Skin of body (tissue), 3 donors: ENCODE measurements at places on chromosomes 7 and 10. TPM values are rescaled to one million over a fixed set of nuclear protein-coding genes. Genes with fewer than 3 reads are reported as not detected.

- no peak for DNase-seq
Measured at GRCh38 chr7:97868788-97869187, 3.4 kb downstream of the ASNS start.

DNA sequence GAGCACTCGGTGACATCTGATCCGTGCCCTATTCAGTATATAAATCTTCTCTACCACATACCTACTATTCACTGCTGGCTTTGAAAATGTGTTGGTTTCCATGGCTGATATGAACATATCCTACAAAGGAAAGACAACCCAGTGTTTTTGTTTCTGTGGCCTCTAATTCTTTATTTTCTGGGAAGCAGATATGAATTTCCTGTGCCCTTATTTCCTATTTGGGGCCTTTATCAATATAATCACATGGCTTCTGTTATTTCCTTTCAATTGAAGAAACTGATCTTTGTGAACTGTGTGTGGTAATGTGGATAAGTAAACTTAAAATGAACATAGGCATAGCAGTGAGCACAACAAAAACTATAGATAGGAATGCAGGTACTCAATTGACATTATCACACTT is 10.6 kb downstream of the CCNJ start:
- no peak for DNase-seq

Gene NPC1L1
- total RNA-seq: 0.30 TPM

DNA sequence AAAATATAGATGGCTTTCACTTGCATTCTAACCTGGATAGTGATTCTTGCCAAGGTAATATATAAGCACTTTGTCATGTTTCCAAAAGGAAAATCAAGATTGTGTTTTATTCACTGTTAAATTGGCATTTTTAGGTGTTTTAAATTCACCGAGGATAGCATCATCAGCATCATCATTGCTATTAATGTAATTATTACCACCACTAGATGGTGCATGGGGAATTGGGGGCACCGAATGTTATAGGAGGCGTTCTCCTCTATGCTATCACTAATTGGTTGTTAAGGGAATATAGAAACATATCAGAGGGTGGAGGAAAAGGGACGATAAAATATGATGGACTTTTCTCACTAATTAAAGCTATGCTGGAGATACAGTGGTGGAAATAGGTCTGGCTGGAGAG is 95.5 kb downstream of the CELF2 start:
- no peak for DNase-seq

DNA sequence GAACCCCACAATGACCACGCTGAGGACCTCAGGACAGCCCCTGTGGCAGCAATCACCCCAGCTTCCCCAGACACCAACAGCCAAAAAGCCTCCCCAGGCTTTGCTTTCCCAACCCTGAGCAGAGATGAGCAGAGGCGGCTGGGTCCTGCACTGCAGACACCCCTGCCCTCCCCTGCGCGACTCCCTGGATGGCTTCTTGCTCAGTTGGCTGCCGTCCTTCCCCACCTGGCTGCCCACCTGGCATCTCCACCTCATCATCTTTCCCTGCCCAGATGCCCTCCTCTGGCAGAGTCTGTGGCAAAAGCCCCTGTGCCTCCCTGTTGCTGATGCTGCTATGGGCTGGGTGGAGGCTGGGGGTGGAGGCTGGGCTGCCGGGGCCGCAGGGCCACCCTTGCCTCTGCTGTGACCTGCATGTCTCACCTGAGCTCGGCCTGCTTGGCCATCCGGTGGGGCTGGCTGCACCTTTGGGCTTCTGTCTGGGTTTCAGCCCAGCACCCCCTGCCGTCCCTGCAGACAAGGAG is 567.7 kb downstream of the TCERG1L start:
- no peak for DNase-seq

DNA sequence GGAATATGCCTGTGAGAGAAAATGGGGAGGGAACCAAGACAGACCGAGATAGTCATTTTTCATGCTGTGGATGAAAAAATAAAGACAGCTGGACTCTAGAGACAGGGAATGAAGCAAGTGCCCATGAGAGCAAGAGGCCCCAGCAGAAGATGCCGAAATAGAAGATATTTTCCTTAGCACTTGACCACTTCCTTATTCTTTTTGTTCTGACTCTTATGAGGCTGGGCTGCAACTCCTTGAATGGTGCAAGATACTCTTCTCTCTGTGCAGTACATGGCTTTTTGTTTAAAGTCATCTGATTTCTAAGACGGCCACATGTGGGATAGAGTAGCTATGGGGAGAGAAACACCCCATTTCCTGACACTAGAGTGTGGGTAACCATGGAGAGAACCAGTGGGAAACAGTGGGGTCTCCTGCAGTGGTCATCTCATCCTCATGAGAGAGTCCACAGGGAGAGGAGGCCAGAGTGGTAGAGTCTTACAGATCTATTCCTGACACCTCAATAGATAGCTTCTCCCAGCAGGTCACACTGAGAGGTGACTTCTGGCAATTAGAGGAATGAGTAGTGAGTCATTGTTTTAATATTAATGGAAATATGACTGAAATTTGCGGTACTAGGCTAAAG is 18.0 kb upstream of the VCL start:
- no peak for DNase-seq

DNA sequence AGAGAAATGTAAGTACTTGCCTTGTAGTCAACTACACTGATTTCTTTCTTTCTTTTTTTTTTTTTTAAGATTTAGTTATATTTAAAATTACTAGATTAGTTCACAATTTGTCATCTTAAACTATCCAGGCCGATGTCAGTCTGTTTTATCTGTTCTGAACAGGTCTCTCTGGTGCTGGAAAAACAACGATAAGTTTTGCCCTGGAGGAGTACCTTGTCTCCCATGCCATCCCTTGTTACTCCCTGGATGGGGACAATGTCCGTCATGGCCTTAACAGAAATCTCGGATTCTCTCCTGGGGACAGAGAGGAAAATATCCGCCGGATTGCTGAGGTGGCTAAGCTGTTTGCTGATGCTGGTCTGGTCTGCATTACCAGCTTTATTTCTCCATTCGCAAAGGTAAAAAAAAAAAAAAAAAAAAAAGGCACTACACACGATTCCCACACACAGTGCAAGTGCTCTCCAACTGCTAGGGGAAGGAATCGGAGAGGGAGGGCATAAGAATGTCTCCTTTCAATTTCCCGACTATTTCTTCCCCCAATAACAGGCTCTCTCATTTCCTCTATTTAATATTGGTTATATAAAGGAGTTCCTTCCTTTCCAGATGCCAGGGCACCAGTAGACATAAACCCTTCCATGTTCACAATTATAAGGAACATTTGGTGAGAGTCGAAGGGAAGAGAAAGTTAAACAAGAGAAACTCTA is 53.4 kb downstream of the PAPSS2 start:
- no peak for DNase-seq
